ENCODE measurements at places on chromosomes 3 and 15.

GRCh38 chr3:146496726-146497125, 27.4 kb upstream of the PLSCR2 start:
- DNase-seq: no peak

- DNase-seq: no peak
These were observed 21.5 kb downstream of the CNOT10 start for GRCh38 chr3:32706348-32707025.

DNA sequence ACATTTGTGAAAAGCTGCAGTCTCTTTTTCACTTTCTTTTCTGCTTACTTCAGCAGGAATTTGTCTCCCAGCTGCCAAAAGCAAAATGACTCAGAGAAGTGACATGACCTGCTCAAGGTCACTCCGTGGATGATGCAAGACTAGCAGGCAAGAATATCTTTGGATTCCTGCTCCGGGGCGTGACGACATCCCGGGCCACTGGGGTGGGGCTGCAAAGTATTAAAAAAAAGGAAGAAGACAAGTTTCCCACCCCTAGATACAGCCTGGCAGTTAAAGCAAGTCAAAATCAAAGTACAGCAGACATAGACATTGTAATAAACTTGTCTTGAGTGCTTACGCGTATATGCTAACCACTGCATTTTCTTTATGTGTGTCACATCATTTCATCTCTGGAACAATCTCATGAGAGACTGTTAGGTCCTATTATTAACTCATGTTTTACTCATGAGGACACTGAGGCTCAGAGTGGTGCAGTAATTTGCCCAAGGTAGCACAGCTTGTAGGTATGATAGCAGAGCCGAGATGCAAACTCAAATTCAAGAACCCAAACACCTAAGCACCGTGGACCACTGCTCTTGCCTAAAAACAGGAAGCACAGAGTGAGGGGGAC, 485.2 kb upstream of the PROK2 start:
- peak; percentile 85 for DNase-seq

- no peak for DNase-seq
These were observed 32.4 kb upstream of the MME start for GRCh38 chr3:155047672-155048071.

GRCh38 chr15:92637626-92638025, 17.9 kb downstream of the FAM174B start:
- no peak for DNase-seq

GRCh38 chr3:191376516-191377141, 46.3 kb upstream of the UTS2B start:
- peak; percentile 43 for DNase-seq

DNA sequence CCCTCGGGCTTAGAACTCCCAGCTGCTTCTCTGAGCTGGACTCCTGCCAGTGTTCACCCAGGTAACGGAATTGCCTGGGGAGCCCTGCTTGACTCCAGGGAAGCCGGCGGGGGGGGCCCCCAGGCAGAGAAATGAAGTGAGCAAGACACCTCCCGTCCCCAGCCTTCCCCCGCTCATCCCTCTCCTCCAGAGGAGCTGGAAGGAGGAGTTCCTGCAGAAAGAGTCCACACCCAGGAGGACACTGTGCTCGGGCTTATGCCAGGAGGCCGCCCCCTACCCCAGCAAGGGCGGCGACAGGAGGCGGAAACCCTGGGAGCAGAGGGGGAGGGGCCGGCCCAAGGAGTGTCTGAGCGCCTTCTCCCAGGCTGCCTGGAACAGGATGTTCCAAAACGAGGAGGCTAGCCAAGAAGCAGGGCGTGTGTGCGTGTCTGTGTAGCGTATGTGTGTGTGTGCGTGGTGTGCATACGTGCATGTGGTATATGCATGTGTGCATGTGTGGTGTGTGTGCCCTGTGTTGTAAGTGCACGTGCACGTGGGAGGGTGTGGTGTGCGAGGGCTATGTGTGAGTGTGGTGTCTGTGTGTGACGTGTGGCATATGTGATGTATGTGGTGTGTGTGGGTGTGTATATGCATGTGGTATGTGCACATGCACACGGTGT, 511.3 kb downstream of the SHQ1 start:
- DNase-seq: peak; percentile 17

- DNase-seq: no peak
These were observed 182.3 kb downstream of the BBX start for GRCh38 chr3:107705046-107705445.

DNA sequence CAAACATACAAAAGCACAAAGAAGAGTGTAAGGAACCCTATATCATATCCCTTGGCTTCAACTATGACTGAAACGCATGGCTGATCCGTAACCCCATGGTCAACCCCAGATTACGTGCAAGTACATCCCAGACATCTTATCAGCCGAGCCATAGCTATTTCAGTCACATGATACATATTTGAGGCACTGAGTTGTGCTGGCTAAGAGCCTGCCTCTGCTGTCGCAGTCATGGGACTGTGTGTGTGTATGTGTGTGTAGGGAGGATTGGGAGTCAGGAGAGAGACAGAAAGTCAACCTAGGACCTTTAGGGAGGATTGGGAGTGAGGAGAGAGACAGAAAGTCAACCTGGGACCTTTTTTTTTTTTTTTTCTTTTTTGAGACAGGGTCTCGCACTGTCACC, 8.4 kb downstream of the ST6GAL1 start:
- no peak for DNase-seq

DNA sequence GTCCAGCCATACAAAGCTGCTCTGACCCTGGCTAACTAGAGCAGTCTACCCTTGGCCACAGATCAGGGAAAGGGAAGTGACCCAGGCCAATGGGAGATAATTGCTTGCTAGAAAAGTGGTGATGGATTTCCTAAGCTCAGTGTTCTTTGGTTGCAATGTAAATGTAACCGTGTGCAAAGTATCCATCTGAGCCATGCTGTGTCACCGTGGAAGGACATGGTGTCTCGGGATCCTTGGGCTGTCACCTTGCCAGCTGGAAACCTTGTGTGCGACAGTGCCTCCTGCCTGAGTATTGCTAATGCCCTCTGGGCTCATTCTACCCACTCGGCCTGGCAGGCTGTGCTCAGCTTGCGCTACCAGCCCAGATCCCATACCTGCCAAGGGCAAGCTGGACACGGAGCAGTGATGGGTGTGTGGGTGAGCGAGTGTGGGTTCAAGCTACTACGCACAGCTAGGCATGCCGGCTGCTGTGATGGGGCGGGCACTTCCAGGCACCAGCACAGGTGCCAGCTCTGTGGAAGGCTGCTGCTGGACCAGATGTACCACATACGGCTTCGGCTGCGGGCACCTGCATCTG, 10.7 kb upstream of the SIAH2 start:
- DNase-seq: no peak

GRCh38 chr15:95615436-95615835, 715.1 kb upstream of the NR2F2 start:
- no peak for DNase-seq

DNA sequence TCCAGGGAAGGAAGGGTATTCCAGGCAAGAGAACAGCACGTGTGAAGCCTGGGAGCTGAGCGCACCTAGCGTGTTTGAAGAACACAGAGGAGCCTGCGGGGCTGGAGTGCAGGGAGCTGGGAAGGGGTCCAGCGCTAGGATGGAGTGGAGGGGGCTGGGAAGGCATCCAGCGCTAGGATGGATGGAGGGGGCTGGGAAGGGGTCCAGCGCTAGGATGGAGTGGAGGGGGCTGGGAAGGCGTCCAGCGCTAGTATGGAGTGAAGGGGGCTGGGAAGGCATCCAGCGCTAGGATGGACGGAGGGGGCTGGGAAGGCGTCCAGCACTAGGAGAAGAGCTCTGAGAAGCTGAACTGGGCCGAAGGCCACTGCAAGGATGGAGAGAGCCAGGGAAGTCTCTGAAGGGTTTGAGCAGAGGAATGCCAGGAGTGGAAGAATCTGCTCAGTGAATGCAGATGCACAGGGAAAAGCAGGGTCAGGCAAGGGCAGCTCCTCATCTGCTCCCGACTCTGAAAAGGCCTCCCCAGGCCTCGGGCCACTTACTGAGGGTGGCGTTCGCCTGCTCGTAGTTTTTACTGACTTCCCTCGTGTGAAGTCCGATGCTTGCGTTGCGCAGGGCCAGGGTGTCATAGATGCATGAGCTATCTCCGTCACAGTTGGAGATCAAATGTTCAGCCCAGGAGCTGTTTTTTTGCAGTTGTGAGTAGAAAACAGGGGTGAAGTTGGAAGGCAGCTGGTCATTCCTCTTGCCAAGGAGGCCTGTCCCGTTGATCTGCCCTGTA, 39.8 kb downstream of the MUC20 start:
- peak; percentile 11 for DNase-seq

DNA sequence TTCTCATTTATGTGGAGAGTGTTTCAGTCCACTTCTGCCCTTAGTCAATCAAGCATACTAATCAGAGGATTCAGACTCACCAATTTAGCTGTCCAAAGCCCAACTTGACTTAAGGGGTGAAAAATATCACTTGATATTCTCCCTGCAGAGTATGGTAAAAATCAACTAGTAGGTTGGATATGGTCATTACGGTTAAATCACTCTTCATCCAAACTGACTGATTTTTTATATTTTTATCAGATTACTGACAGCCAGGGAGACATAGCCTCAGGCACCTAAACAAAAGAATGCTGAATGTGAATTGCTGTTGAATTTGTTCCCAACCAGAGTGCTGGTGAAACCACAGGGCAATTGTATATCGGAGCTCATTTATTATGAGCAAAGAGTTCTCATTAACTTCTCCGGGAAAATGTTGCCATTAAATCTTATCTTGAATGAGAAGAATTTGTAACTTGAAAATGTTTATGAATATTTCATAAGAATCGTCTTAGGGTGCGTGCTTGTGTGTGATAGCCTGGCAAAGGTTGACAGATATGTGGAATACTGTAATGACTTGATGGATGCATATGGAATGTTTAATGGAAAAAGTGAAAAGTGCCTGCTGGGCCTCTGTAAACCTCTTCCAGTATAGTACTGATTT, 411.2 kb downstream of the NAALADL2 start:
- DNase-seq: no peak

DNA sequence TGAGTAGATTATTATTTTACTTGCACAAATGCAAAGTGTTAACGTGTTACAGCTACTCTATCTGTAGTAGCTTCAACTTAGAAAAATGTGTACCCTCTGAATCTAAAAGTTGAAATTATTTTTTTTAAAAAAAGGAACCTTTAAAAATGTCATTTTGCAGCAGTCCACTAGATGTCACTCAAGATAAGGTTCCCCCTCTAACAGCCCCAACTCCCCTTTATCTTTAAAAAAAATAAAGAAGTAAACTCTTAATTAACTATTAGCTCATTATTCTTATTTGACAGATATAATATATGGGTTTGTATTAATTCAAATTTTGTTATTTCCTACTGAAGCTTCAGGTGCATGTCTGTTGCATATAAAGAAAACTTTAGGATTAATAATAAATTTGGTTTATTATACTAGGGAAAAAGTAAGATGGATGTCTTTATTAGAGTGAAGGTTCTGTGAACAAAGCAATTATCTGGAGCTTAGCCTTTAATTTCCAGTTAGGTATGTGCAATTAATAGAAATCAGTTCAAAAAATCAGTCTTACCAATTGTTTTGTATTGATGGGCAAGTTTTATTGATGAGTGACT, 288.5 kb downstream of the VGLL3 start:
- DNase-seq: peak; percentile 10

GRCh38 chr3:38622336-38622735, 27.2 kb downstream of the SCN5A start:
- DNase-seq: no peak

DNA sequence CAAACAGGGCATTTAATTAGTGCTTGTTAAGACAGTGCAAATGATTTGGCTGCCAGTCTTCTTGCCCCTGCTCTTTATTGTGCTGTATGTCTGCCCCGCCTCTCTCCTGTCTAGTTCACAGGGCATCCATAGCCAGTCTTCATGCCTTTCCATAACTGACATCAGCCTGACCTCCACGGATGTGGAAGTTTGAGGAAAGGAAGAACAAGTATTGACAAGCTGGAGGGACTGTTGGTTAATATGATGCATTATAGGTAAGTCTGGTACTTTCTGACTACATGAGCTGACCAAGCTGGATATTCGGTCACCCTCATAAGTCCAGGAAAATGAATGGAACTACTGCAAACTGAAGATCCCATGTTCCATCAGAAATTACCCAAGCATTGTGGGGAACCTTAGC, 325.9 kb downstream of the TIGIT start:
- no peak for DNase-seq

DNA sequence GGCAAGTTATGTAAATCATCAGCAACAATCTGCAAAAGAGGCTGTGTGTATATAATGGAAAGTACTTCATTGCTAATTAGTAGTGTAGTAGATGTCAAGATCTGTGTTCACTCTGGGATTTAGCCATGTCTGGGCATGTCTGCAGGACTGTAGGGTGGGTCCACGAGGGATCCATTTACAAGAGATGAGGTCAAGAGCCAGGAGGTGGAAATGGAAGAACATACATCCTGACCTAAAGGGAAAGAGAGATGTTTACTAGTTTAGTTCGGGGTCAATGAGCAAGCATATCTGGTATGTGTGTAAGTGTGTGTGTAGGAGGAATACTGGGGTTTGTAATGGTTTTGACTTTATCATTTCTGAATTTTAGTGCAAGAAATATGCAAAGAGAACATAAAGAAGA, 171.5 kb upstream of the NANOGP8 start:
- no peak for DNase-seq

- DNase-seq: peak; percentile 88
These were observed 31.8 kb upstream of the ZNF774 start for GRCh38 chr15:90320062-90320884.

DNA sequence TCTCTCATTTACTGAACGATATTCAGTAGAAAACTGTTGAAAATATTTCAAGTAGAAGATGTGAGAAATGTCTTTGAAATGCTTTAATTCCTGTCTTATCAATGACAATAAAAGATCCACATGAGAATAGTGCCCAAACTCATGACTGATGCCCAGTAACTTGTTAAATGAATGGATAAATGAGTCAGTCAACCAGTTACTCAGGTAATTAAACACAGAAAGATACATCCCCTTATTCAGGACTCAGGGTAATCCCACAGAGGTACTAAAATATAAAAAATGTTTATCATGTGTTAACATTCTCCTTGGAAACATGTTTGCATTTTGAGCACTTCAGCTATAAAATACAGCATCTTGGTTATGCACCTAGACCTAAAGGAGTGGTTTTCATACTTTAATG, 169.5 kb downstream of the MBNL1 start:
- DNase-seq: no peak

GRCh38 chr3:32310918-32311839, 72.7 kb downstream of the CMTM8 start:
- DNase-seq: no peak

DNA sequence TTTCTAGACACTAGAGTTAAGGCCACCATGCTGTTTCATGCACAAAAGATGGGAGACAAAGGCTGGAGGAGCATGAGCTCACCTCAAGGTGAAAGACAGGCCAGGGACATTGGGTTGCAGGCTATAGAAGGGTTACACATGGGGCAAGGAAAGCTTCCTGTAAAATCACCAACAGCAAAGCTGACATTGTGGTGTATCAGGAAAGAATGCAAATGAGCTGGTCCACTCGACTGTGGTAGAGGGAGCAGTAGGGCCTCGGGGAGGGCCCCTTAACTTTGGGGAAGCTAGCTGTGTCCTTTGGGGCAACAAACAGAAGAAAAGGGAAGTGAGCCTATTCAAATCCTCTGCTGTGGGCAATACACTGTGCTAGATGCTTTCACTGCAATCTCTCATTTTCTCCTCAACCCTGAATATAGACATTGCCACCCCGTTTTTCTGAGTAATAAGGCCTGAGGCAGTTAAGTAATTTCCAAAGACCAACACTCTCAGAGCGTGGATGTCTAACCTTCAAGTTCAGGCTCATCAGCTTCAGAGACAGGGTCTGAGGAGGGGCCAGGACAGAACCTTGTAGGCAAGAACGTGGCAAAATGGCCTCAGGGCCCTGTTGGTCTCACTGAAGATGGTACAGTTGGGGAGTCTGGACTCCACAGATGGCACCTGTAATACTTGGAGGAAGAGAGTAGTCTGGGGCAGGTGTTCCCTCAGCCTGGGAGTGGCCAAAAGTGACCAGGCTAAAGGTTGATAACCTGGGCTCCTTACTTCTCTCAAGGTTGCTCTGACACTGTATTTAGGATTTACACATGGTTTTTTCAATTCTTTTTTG, 24.1 kb downstream of the CX3CR1 start:
- DNase-seq: no peak
